ENCODE measurements at places on chromosomes 12 and 14. TPM values are rescaled to one million over a fixed set of nuclear protein-coding genes. Genes with fewer than 3 reads are reported as not detected.

Gene CLEC1B
- not detected for total RNA-seq

Gene JPH4
- not detected for total RNA-seq

Gene MDGA2
- total RNA-seq = not detected

Gene RGS6
- 2.5 TPM for total RNA-seq

Gene DUSP16
- 48.3 TPM for total RNA-seq

Gene CD163L1
- not detected for total RNA-seq

Gene ERBB3
- 0.14 TPM for total RNA-seq
